HS-27A (cell line): ENCODE measurements at places on chromosomes 2 and 18.
A peak's percentile ranks its signal among the peaks of the same experiment; 100 is the strongest.

DNA sequence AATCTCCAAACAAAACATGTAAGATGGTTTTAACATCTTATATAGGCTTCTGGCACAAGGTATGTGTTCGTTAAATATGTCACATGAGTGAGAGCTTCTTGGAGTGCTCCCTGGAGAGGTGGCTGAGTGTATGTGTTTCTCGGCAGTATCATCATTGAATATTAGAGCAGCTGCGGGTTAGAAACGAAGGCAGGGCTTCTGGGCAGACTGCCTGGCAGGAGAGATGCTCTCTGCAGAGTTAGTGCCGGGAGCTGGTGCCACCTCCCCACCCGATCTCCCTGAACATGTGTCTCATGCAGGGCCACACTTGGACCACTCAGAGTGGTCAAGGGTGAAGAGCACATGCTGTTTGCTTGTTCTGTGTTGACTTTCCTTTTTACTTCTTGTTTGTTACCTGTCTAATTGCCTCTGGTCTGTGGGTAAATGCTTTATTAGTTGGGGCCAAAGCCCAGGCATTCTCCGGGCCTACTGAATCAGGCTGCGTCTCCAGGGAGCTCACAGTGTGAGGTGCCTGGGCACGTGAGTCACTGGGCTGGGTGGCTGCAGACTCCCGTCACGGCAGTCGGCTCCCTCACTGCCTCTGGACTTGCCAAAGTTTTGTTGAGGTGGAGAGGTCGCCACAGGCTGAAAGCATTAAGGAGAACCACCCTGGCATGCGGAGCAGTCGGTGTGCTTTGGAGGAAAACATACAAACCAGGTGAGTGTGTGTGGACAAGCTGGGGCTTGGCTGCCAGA lies 246.6 kb downstream of the FHOD3 start:
- DNase-seq: no peak

DNA sequence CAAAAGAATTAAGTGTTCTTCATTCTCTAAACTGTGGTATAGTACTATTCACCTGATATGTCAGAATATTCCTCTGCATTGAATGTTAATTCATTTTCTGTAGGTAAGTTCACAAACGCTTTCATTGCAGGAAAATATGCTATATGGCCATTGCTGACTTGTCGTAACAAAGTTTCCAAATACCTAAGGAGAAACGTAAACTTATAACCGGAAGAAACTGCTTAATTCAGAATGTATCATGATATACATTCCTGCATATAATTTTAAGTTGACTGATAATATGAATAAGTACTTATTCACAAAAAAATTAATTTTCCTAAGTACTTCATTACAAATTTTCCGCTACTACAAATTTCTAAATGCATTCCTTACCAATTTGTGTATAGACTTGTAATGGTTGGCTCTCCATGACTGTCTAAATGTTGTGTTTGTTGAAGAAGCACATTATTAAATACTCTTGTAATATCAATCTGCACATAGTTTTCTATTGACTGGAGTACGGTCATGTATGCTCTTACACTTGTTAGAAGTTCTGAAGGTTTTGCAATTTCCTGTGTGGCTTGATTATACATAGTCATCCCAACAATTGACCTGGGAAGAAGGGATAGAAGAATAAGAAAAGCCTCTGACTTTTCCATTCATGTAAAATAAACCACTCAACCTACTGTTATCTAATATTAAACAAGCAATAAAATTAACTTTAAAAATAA lies 85.4 kb downstream of the NCKAP1 start:
- DNase-seq: no peak

DNA sequence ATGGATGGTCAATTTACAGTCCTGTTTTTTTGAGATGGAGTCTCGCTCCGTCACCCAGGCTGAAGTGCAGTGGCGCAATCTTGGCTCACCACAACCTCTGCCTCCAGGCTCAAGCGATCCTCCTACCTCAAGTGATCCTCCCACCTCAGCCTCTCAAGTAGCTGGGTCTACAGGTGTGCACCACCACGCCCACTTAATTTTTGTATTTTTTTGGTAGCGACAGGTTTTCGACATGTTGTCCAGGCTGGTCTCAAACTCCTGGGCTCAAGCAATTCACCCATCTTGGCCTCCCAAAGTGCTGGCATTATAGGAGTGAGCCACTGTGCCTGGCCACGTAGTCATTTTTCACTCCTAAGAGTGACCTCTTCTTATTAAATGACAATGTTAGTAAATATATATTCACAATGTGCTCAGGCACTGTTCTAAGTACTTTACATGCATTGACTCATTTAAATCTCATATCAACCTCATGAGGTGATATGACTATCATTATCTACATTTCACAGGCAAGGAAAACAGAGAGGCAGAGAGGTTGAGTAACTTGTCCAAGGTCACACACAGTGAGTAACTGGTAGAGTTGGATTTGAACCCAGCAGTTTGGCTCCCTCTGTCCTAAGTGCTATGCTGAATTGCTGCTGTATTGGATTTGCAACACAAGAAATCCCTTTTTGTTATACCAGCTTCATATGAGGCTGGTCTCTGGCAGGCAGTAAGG lies 5.6 kb upstream of the DIS3L2 start:
- no peak for DNase-seq

GRCh38 chr2:222864296-222864695 lies 3.5 kb downstream of the ACSL3 start:
- no peak for DNase-seq

GRCh38 chr2:15189216-15189615 lies 371.9 kb downstream of the NBAS start:
- DNase-seq: no peak

DNA sequence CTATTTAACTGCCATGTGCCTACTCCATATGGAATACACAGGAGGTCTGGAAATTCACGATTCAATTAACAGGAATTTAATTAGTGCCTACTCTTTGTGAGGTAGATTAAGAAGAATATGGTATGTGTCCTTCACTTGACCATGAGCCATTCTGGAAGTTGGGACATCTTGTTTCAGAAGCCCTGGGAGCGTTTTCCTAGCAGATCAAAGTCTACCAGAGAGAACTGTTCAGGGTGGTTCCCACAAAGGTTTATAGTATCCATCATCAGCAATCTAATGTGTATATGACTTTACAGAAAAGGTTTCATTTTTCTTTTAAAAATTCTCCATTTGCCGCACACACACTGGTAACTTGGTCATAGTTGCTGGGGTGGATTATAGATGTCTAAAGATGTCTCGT lies 159.1 kb downstream of the LRRTM1 start:
- no peak for DNase-seq

DNA sequence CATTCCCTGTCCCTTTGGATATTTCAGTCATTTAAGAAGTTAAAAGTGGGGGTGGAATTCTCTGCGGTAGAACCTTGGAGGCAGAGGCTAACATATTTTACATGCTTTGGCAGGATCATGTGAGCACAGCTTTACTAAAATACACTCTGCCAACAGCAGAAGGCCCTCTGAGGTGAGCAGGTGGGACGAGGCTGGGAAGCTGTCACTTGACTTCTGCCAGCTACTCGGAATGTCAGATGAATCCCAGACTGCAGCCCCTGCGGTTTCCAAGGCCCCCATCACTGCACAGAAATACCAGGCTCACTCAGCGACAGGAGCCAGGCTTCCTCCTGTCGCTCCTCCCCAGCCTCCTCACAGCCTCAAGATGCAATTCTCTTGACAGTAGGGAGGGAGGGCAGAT lies 220.9 kb upstream of the REV1 start:
- no peak for DNase-seq

DNA sequence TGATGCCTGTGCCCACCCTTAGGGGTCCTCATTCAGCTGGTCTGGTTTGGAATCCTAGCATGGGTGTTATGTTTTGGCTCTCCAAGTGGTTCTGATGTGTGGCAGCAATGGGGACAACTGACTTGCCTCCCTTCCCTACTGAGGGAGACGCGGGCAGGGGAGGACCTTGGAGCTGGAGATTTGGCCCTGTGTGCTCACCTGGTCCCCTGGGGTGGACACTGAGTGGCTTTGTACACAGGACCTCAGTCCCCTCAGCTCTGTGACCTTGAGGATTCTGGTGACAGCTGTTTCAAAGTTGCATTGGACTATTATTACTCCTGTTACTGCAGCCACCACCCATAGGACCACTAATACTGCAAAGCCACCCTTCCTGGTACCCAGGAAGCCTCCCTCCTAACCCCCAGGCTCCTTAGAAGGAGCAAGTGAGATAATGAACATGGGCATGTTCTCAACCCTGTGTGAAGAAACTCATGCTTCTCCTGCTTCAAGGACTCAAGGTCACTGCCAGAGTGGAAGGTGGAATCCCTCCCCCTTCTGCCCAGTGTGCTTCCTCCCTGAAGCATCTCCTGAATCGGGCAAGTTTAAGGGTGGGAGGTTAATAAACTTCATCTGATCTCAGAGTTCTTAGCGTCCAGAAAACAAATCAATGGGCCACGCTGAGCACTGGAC lies 26.5 kb downstream of the TMEM182 start:
- no peak for DNase-seq

DNA sequence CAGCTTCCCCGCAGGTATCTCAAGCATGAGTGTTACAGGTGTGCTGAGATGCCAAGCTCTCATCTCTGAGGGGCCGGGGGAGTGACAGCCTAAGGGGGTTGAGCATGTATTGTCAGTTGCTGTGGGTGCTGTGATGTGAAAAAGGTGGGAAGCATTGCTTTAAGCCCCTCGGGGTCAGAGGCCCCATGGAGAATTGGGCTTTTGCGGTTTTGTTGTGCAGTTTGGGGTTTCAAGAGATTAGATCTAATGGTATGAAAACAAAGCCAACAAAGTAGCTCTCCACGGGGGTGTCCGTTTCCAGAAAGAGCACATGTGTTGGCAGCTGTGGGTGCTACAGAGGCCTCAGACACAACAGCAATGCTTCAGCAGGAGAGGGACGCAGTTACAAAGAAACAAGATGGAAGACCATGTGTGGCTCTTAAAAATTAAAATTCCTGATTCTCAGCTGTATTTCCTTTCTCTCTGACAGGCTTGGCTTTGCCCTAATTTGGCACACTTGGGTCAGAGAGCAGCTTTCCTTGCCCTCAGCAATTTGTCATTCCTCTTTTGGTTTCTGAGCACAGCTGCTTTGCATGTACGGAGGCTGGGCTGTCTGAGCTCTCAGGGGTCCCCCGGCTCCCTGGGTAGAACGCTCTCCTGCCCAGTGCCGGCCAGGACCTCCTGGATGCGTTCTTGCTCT lies 69.9 kb downstream of the TMEM247 start:
- DNase-seq: no peak

- no peak for DNase-seq
Observed at GRCh38 chr2:153373510-153374279, 104.9 kb downstream of the RPRM start.

- no peak for DNase-seq
Observed at GRCh38 chr2:95294579-95295250, 2.4 kb upstream of the KCNIP3 start.

DNA sequence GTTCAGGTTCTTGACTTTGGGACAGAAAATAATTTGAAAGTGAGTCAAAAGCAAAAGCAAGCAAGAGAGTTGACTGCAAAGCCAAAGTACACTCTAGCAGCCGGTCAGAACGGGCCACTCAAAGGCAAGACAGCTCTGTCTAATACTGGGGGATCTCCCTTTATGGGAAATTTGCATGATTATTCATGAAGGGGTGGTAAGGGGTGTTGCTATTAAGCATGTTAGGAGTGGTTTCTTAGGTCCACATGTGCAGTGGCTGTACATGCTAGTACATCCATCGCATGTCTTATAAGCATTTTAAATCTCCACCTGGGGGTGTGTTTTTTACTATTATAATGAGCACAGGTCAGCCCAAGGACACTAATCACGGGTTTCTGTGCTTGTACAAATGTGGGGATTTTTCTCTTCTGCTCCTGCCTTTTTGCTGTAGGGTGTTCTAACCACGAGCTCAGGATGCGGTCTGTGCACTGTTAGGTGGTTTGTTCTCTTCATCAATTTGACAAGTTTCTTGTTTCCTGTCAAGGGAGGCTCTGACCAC lies 60.2 kb upstream of the SPP2 start:
- no peak for DNase-seq

- no peak for DNase-seq
Observed at GRCh38 chr2:190119257-190119656, 56.7 kb upstream of the MSTN start.

DNA sequence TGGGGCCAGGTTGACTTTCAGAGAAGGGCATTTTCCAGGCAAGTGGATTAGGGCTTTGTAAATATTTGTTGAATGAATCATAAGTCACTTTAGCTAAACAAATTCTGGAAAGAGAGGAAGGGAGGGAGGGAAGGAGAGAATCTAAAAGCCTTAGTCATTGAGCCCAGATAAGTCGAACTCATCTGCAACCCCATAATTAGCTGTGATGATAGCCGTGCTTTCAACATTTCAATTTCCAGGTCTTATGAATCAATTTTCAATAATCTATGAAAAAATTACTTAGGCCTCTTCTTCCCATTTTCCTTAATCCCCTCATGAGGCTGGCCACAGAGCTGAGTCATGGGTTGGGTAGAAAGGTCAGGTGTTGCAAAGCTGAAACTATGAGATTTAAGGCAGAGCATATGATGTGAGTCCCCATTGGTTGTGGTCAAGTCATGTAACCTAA lies 111.9 kb upstream of the MAPRE2 start:
- DNase-seq: peak; percentile 73

DNA sequence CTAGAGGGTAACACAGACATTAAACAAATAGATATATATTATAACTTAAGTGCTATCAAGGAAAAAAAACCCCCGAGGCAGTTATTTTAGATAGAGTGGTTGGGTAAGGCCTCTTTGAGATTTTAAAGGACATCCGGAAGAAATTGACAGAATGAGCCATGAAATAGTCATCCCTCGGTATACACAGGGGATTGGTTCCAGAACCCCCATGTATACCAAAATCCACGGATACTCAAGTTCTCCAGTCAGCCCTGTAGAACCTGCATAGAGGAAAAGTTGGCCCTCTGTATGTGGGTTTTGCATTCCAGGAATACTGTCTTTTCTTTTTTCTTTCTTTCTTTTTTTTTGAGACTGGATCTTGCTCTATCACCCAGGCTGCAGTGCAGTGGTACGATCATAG lies 2.0 kb downstream of the DHX57 start:
- no peak for DNase-seq

- no peak for DNase-seq
Observed at GRCh38 chr2:232773815-232774214, 2.5 kb downstream of the KCNJ13 start.

DNA sequence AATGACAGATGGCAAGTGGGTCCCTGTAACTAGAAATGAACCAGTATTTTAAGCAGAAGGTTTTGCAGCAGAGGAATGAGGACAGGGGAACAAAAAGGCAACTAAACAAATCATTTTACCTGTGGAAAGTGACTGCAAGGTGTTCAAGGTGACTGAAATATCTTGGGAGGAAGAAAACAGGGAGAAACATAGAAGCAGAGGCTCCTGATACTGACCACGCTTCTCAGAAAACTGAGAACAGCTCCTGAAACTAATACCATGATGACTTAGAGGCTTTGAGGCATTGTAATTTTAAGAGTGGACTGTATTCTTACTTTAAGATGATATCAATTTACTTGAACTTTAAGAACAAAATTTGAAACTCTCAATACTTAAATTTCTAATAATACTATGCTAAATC lies at the start of gene DYTN:
DYTN (minus strand) TSS at position 101 of the 400 bp plus-strand sequence. CDS start 117 bp downstream, outside the sequence.
- no peak for DNase-seq

GRCh38 chr2:23589739-23590138 lies 204.8 kb downstream of the KLHL29 start:
- DNase-seq: no peak
